Activated CD4-positive, alpha-beta memory T cell treated with anti-CD3 and anti-CD28 coated beads, Interleukin-2, amount 10 ng/mL, durations not matched to agents 7 days and 5 days (primary cell): ENCODE measurements at places on chromosomes 4 and X.

GRCh38 chrX:111006116-111006515 is 89.9 kb upstream of the PAK3 start:
- no peak overlapping the region for H3K4me3 ChIP-seq
- no peak for DNase-seq
- H3K27ac ChIP-seq: no peak overlapping the region
- no peaks in the 10 kb centered on the region for H3K36me3 ChIP-seq
- H3K27me3 ChIP-seq: peaks cover 2% of the 10 kb centered on the region

GRCh38 chr4:18621186-18621585 is 599.6 kb upstream of the LCORL start:
- no peak overlapping the region for H3K27ac ChIP-seq
- no peak for DNase-seq
- no peaks in the 10 kb centered on the region for H3K4me1 ChIP-seq
- H3K27me3 ChIP-seq: no peaks in the 10 kb centered on the region

- peaks cover 4% of the 10 kb centered on the region for H3K27me3 ChIP-seq
- no peaks in the 10 kb centered on the region for H3K4me1 ChIP-seq
- no peaks in the 10 kb centered on the region for H3K36me3 ChIP-seq
- no peak for DNase-seq
- H3K4me3 ChIP-seq: no peak overlapping the region
These were observed 127.6 kb downstream of the GPC3 start for GRCh38 chrX:133857640-133858269.

DNA sequence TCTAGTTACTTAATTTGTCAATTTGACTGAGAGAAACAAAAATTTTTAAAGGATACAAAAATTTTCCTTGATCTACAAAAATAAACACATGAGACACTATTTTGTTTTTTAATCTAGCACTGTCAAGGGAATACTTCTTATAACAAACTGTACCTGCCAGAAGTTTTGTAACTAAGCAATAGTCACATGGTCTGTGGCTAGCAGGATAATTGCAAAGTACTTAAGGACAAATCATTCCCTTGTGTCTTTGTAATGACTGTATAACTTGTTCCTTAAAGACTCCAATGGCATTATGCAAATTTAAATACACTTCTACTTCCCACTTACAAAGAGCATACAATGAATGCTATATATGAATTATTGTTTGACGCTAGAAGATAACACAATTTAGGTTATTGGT is 25.1 kb upstream of the ANK2 start:
- no peaks in the 10 kb centered on the region for H3K36me3 ChIP-seq
- H3K4me1 ChIP-seq: no peaks in the 10 kb centered on the region
- no peaks in the 10 kb centered on the region for H3K27me3 ChIP-seq
- H3K27ac ChIP-seq: no peak overlapping the region
- no peak for DNase-seq
- no peak overlapping the region for H3K4me3 ChIP-seq

DNA sequence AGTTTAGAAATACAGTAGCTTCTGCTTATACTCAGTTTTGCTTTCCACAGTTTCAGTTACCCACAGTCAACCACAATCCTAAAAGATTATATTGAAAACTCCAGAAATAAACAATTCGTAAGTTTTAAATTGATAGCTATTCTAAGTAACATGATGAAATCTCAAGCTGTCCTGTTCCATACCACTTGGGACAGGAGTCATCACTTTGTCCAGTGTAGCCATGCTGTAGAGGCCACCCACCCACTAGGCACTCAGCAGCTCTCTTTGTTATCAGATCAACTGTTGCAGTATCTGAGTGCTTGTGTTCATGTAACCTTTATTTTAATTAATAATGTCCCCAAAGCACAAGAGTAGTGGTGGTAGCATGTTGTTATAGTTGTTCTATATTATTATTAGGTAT is 117.5 kb upstream of the IQCM start:
- H3K27ac ChIP-seq: no peak overlapping the region
- no peaks in the 10 kb centered on the region for H3K27me3 ChIP-seq
- no peaks in the 10 kb centered on the region for H3K36me3 ChIP-seq
- DNase-seq: no peak

- DNase-seq: no peak
- H3K27me3 ChIP-seq: no peaks in the 10 kb centered on the region
- H3K4me3 ChIP-seq: no peak overlapping the region
- H3K4me1 ChIP-seq: no peaks in the 10 kb centered on the region
These were observed 1042.5 kb upstream of the PABPC4L start for GRCh38 chr4:135244056-135244455.

DNA sequence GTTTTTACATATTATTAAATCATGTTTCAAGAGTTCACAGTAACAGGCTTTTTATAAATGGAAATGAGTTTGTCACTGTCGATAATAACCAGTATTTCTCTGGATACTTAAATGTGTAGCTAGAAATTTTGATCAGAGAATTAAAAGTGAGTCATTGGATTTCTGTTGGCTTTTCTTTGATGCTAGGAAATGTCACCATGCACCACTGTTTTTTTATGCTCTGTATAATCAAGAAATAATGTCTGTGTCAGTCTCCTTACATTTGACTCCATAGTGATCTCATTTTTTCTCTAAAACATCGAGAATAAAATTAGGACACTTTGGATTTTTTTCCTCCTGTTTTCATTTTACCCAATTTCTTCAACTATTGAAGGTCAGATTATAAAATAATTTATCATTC is 234.2 kb downstream of the RAPGEF2 start:
- no peak overlapping the region for H3K27ac ChIP-seq
- no peaks in the 10 kb centered on the region for H3K27me3 ChIP-seq
- no peak for DNase-seq
- no peak overlapping the region for H3K4me3 ChIP-seq

- no peaks in the 10 kb centered on the region for H3K4me1 ChIP-seq
- H3K27me3 ChIP-seq: no peaks in the 10 kb centered on the region
- H3K36me3 ChIP-seq: no peaks in the 10 kb centered on the region
- H3K4me3 ChIP-seq: no peak overlapping the region
- no peak for DNase-seq
- no peak overlapping the region for H3K27ac ChIP-seq
These were observed 1124.1 kb downstream of the ADGRL3 start for GRCh38 chr4:62324215-62324614.

DNA sequence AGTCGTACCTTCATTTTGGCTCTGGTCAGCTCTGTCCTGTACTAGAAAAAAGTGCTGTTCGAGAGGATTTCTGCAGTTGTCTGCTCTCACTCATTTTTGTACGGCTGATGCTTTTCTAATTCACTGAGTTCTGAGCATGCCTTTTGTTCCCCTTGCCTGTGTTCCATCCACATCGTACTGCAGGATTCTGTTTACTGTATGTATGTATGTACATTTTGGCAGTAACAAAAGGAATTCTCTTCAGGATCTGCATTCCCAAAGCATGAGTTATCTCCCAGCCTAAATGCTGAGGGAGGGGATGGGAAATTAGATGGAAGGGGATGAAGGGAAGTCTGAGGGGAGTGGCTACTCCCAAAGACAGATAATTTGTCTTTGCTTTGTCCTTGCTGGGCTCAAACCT is 87.6 kb downstream of the GBA3 start:
- DNase-seq: no peak
- no peak overlapping the region for H3K27ac ChIP-seq
- no peaks in the 10 kb centered on the region for H3K4me1 ChIP-seq

DNA sequence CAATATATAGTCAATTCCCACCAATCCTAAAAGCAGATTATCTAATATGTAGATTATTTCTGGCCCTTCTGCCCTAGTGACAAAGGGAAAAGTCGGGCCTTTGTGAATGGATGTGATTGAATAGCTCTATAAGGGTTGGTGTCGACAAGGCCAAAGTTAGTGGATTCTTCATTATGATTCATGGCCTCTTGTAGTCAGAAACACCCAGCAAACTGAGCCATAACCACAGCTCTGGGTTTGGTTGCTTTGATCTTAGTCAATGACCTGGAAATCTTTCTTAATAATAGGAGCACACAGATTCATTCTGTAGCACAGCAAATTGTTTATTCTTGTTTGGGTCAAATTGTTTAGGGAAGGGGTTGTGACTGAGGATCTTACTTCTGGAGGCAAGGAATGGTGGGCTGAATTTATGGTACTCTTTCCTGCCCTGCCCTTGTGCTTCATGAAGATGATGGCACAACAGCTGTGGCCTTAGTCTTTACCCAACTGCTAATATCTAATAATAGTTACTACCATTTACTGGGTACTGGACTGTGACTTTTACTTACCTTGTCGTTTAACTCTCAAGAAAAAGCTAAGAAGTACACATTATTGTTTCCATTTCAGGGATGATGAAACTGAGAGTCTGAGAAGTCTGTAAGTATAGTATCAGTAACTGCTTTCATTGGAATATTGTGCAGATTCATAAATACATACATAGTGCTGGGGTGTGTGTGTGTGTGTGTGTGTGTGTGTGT is 74.0 kb downstream of the AFF2 start:
- no peaks in the 10 kb centered on the region for H3K4me1 ChIP-seq
- H3K4me3 ChIP-seq: no peak overlapping the region
- DNase-seq: no peak
- H3K27ac ChIP-seq: no peak overlapping the region

- no peaks in the 10 kb centered on the region for H3K4me1 ChIP-seq
- no peak for DNase-seq
- no peak overlapping the region for H3K27ac ChIP-seq
These were observed 10.7 kb downstream of the CAPN6 start for GRCh38 chrX:111259559-111259958.

DNA sequence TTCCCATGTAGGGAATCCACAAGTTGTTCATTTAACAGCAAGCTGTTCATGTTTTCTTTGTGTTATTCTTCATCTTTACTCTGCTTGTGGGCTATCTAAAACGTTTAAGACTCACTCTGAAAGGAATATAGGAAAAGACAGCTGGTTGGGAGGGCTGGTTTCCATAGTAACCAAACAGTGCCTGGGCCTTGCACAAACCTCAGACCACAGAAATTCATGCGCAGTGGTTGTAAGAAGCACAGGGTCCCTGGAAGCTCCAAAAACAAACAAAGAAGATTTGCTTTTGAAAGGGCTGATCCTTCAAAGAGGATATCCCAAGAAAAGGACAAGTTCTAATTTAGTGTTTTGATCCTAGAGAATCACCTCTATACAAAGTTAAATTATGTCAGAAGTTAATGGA is 7.8 kb downstream of the SERTM2 start:
- no peaks in the 10 kb centered on the region for H3K27me3 ChIP-seq
- no peak for DNase-seq
- H3K4me1 ChIP-seq: no peaks in the 10 kb centered on the region
- no peak overlapping the region for H3K27ac ChIP-seq
- no peaks in the 10 kb centered on the region for H3K36me3 ChIP-seq

DNA sequence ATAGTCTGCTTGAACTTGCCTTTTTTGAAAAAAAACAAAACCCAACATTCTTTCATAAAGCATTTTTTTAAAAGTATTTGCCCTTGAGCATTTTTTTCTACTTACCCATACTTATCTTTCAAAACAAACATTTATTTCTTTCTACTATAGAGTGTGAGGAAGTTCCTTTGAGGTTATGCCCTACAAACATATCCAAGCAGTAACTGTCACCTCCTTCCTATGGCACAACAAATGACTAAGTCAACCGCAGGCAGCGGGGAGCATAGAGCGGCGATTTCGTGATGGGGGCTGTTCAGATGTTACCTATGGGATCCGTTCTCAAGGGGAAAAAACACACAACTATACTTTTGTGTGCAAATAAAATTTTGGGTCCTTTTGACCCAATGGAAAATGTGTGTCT is 19.4 kb downstream of the SPRY1 start:
- H3K27ac ChIP-seq: peak overlapping the region; percentile 58
- H3K36me3 ChIP-seq: no peaks in the 10 kb centered on the region
- DNase-seq: peak; percentile 62
- peaks cover 73% of the 10 kb centered on the region for H3K4me1 ChIP-seq
- no peak overlapping the region for H3K4me3 ChIP-seq
- no peaks in the 10 kb centered on the region for H3K27me3 ChIP-seq

- H3K4me1 ChIP-seq: no peaks in the 10 kb centered on the region
- H3K27ac ChIP-seq: no peak overlapping the region
- no peak for DNase-seq
- H3K27me3 ChIP-seq: no peaks in the 10 kb centered on the region
These were observed 486.2 kb downstream of the TRAM1L1 start for GRCh38 chr4:116598980-116599789.

GRCh38 chr4:152679414-152680281 is at the start of gene TMEM154:
Gene TMEM154, minus strand, starts transcription at chr4:152679997. Its CDS starts 64 bp downstream, at chr4:152679933.
- H3K4me1 ChIP-seq: peaks cover 74% of the 10 kb centered on the region
- H3K4me3 ChIP-seq: peak within 1 kb of the TSS; percentile 90
- peak; percentile 84 for DNase-seq
- H3K27ac ChIP-seq: peak within 1 kb of the TSS; percentile 92
- H3K36me3 ChIP-seq: peaks cover 19% of the 10 kb centered on the region
- no peaks in the 10 kb centered on the region for H3K27me3 ChIP-seq

GRCh38 chr4:102687373-102687981 is 73.3 kb downstream of the MANBA start:
- no peak overlapping the region for H3K27ac ChIP-seq
- peaks cover 8% of the 10 kb centered on the region for H3K36me3 ChIP-seq
- H3K4me3 ChIP-seq: no peak overlapping the region
- H3K27me3 ChIP-seq: no peaks in the 10 kb centered on the region
- no peak for DNase-seq

- no peaks in the 10 kb centered on the region for H3K4me1 ChIP-seq
- H3K36me3 ChIP-seq: no peaks in the 10 kb centered on the region
These were observed 112.5 kb upstream of the HAND2 start for GRCh38 chr4:173642509-173642908.

DNA sequence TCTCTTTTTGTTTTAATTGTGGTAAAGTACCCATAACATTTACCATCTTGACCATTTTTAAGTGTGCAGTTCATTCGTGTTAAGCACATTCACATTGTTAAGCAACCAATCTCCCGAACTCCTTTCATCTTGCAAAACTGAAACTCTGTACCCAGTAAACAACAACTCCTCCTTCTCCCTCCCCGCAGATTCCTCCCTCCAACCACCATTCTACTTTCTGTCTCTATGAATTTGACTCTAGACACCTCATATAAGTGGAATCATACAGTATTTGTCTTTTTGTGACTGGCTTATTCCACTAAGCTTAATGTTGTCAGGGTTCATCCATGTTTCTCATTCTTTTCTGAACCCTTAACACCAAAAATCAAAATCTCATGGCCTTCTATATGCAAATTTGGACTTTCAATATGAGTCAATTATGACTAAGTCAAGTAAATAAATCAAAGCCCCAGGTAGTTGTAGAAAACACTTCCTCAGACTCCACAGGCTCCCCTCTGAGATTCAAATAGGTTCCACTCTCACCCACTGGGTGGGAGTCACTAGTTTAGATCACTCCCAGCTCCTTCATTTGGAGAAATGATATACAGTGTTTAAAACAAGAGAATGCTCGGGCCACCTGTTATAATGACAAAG is 9.8 kb upstream of the RTL5 start:
- peaks cover 38% of the 10 kb centered on the region for H3K4me1 ChIP-seq
- no peak for DNase-seq
- peak overlapping the region; percentile 63 for H3K27ac ChIP-seq
- H3K27me3 ChIP-seq: peaks cover 33% of the 10 kb centered on the region

DNA sequence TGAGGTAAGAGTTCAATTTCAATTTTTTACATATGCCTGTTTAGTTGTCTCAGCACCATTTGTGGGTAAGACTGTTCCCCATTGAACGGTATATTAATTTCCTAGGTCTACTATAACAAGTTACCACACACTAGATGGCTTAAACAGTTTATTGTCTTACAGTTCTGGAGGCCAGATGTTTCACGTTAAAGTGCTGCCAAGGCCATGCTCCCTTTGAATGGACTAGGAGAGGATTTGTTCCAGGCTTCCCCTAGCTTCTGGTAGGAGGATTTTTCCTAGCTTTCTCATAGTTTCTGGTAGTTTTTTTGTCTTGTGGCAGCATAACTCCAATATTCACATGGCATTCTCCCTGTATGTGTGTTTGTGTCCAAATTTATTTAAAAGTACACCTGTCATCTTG is 149.3 kb upstream of the CYSLTR1 start:
- no peak overlapping the region for H3K4me3 ChIP-seq
- H3K27ac ChIP-seq: no peak overlapping the region
- no peaks in the 10 kb centered on the region for H3K27me3 ChIP-seq
- DNase-seq: no peak
- no peaks in the 10 kb centered on the region for H3K36me3 ChIP-seq
- H3K4me1 ChIP-seq: no peaks in the 10 kb centered on the region
